ENCODE measurements at places on chromosomes 2 and 18.

- DNase-seq = no peak
These were observed 297.9 kb downstream of the LRATD1 start for GRCh38 chr2:14930441-14930840.

GRCh38 chr2:219571311-219572236 is at the start of gene OBSL1:
OBSL1 (minus strand) TSS chr2:219571539; CDS start chr2:219571232, 307 bp downstream.
- peak; percentile 75 for DNase-seq

GRCh38 chr18:49976795-49977560 is 163.6 kb upstream of the ACAA2 start:
- no peak for DNase-seq

DNA sequence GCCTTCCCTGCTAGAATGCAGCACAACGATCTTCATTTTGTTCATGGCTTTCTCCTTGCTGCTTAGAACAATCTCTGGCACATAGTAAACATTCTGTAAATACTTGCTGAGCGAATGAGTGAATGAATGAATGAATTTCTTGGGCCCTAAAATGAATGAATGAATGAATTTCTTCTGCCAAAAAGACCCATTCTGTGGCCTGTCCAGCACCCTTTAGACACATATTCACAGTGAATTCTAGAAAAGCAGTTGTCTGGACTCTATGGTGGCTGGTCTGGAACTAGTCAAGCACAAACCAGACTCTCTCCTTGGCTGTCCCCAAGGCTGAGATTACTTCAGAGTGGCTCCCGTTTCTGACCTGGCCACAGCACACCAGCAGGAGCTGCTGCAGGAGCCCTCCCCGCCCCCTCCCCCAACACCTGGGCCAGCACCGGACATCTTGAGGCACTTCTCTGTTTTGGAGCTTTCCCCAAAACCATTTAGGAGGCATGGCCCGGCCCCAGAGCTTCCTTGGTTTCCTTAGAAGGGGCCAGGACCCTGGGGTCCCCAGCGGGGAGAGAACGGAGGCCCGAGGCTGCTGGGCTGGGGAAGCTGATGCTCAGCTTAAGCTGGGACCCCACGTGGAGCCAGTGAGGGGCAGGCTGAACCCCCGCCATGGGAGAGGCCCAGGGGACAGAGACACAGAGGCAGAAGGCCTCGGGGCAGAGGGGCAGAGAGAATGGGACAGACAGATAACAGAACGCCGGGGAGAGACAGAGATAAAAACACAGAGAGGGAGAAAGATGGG is 159.0 kb downstream of the ZFP36L2 start:
- DNase-seq = no peak

GRCh38 chr2:105103481-105103880 is 65.6 kb downstream of the MRPS9 start:
- DNase-seq = no peak

- DNase-seq = no peak
These were observed 135.3 kb downstream of the CCDC148 start for GRCh38 chr2:158321264-158321663.

DNA sequence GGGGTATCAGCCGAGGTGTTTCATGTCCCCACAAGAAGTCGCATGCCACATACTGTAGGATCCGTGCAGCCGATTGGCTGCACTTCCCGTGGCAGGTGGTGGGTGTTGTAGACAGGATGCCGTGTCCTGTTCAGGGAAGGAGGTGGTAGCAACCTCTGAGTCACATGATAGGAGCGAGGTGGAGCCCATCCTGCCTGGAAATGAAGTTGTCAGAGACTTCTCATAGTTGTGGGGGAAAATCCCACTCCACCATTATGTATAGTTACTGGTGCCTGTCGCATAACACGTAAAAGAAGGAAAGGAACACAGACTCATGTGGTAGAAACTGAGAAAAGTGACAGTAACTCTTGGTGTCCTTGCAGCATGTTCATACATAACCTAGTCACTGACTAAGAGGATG is 91.4 kb upstream of the IL1R2 start:
- no peak for DNase-seq

GRCh38 chr2:45750484-45750883 is 99.0 kb downstream of the PRKCE start:
- DNase-seq = no peak

- no peak for DNase-seq
These were observed 192.3 kb downstream of the CLIP4 start for GRCh38 chr2:29307519-29307918.

DNA sequence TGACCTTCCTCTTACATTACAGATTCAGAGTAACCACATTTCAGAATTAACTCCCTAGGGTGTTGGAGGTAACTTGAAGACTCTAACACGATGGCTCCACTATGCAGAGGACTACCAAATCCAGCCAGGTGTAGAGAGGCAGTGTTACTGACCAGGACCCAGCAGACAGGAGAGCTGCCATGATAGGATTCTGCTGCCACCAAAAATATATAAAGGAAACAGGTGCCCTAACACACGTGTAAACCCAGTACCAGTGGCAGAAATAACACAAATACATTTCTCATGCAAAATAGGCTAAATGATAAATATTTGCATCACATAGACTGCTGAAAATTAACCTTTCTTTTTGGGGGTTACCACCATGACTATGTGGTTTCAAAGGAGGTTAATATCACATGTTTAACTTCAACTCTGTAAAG is 7.0 kb downstream of the ZBTB14 start:
- no peak for DNase-seq

DNA sequence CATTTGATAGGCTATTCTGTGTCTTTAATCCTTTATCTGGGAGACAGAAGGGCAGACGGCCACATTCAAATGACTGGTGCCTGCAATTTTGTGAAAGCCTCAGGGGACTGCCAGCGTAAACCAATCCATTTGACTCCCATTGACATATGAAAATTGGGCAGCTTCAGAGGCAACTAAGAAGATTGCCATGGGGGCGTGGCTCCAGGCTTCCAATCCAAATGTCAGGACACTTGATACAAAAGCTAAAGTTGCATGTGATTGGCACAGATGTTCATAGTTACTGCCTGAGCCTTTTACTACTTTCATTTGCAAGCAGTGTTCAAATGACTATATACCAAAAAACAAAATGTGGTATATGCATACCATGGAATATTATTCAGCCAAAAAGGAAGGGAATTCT is 42.0 kb downstream of the SPC25 start:
- DNase-seq = no peak

- no peak for DNase-seq
These were observed 54.2 kb downstream of the MRPL35 start for GRCh38 chr2:86253424-86253823.

DNA sequence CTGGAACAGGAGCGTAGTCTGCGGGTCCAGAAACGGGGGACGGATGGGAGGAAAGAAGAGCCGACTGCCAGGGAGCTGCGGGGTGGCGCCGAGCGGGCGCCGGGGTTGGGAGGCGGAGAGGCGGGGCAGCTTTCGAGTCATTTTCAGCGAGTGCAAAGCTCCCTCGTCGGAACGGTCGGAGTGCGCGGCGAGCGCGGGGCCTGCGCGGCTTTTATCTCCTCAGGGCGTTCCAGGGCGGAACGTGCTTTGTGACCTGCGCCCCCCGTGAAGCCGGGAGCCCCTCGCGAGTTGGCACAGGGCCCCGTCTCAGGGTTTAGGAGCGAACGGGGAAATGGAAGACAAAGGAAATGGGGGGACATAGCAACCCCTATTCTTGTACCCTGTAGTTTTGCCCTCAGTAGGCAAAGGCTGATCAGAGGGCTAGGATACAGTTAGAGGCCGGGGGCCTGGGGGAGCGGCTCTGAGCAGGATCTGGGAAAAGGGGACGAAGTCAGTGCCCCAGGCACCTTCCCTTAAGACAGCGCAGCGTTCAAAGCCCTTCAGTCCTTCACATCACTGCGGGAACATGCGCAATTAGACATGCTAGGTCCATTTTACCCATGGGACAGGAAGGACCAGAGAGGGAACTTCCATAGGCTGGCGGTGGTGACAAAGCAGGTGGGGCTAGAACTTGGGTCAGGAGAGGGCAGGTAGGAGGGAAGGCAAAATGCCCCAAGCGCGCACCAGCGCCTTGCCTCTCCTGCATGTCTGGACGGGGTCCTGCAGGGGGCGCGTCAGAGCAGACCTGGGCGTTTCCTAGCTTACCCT is 60.1 kb upstream of the IL1RL1 start:
- DNase-seq = no peak

DNA sequence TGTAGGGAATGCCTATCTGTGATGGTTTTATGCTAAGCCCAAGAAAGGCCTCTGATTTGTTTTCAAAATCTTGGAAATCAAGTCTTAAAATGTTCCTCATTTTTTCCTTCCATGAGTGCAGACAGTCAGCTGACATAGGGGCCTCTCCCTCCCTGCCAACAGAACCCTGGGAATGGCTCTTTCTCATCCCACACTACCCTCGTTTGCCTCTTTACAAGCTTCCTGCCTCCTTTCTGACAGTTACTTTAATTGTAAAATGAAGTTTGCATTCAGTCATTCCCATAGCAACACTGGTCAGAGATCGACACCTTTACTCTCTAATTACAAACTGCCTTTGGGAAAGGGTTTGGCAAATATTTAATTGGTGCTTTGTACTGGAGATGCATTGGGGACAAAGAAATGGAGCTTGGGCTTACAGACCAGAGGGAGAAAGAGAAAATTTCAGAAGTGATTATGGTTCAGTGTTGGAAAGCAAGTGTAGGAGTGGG is 25.4 kb downstream of the KIF5C start:
- no peak for DNase-seq

- no peak for DNase-seq
These were observed 3.5 kb downstream of the EML6 start for GRCh38 chr2:54726940-54727339.

- peak; percentile 88 for DNase-seq
These were observed 156.7 kb downstream of the ARHGAP28 start for GRCh38 chr18:6885992-6886796.

- DNase-seq = no peak
These were observed 6.5 kb upstream of the NDUFV2 start for GRCh38 chr18:9096007-9096371.

DNA sequence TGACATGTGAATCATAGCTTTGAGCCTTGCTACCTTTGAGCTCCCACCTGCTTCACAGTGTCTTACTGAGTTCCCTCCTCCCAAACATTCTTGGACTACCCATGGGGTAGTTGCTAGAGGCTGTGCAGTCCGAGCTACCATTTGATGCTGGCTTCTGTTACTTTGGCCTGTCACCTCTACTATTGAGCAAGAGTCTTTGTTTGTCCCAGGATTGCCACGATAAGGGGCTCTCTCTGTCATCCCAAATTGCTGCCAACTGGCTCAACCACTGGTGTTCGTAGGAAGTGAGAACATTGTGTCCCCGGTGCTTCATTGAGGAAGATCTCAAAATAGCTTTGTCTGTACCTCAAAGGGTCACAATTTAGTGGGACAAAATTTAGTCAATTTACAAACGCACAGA is 59.1 kb upstream of the PAX8 start:
- no peak for DNase-seq

GRCh38 chr18:21820033-21820810 is 79.6 kb downstream of the MIB1 start:
- DNase-seq = no peak

GRCh38 chr2:66601624-66602023 is 166.7 kb downstream of the MEIS1 start:
- DNase-seq = no peak

DNA sequence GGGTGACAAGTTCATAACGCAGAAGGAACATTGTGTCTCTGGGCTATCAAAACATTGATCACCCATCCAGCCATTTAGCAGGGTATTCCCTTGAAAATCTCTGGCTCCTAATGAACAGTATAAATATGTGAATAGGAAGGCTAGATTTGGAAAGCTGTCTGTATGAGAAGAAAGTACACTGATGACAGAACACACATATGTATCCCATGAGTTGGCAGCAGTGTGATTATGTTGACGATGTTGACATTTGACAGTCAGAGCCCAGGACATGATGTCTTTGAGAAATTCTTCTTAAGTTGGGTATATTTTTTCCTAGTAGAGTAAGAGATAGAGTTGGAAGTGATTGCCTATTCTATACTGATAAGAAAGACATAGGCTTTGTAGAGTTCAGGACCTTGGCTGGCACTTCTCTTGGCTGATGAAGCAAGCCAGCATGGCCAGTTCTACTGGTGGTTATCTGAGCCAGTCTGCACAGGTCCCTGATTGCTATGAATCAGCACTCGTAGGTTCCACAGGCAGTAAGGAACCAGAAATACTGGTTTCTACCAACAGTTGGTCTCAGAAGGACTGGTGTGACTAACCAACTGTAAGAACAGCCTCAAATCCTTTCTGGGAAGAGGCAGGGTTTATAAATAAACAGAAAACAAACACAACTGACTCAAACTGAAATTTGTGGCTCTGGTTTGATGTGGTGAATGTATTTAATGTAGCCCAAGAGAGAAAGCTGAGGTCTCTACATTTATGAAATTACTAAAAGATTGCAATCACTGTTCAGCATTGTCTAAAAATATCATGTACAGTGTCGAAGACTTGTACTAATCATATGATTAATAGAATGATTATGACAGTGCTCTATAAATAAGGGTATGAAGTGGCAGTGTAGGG is 43.9 kb upstream of the RAPH1 start:
- DNase-seq = no peak

GRCh38 chr2:233320470-233320869 is 12.9 kb downstream of the SAG start:
- DNase-seq = no peak

DNA sequence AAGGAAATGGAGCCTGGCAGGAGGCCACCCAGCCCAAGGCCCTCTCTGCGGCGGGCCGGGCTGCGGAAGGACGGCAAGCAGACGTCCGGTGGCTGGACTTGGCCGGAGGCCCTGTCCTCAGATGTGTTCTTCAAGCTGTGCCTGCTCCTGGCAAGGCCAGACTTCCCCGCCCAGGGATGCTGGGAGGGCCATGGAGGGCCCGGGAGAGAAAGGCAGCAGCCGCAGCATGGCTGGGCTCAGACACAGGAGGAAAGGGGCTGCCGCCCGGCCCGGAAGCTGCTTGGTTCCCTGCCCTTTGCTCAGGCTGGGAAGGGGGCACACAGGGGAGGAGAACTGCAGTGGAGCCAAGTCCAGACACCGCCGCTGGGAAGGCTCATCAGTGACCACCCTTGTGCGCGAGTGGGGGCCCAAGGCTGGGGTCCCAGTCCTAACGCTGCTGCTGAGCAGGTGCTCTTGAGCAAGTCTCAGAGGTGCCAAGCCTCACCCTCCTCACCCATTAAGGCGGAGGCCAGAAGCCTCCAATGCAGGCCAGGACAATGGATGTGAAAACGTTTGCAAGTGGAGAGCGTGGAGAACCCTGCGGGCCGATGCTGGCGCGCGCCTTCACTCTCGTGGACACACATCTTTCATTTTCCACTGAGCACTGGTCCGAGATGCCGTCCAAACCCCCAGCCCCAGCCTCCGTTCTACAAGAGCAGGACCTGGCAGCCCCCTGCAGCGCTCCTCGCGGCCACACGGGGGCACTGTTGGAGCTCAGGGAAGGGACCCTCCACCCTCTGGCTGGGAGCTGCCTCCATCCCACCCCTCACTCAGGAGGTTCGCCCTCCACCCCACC is 7.9 kb downstream of the CROCC2 start:
- DNase-seq = peak; percentile 67

DNA sequence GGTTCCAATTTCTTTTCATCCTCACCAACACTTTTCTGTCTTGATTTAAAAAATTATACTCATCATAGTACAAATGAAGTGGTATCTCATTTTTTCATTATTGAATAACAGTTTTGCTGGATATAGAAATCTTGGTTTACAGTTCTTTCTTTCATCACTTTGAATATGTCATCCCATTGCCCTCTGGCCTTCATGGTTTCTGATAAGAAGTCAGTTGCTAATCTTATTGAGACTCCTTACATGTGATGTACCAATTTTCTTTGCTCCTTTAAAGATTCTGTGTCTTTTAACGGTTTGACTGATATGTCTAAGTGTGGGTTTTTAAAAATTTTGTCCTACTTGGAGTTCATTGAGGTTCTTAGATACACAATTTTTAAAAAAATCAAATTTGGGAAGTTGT is 35.0 kb downstream of the SLC3A1 start:
- DNase-seq = no peak
